Cerebellum (tissue), 4 donors: ENCODE measurements at places on chromosomes 2 and 18. TPM values are rescaled to one million over a fixed set of nuclear protein-coding genes. Genes with fewer than 3 reads are reported as not detected.

STPG4 gene
- 1.00 TPM for total RNA-seq

NOL4 gene
- total RNA-seq, result 43.4 TPM

ACVR2A gene
- total RNA-seq, result 70.9 TPM

GRCh38 chr2:59561281-59561680 is 992.2 kb downstream of the BCL11A start:
- no peak for DNase-seq

GRCh38 chr2:242085941-242086621 is 216.6 kb downstream of the RTP5 start:
- no peak for DNase-seq

UGT1A1 gene
- total RNA-seq, result not detected

- DNase-seq, result no peak
Observed at GRCh38 chr2:95166065-95166763, 605 bp downstream of the ZNF2 start.

GRCh38 chr2:12304564-12305171 is 412.1 kb upstream of the TRIB2 start:
- DNase-seq, result no peak

DNA sequence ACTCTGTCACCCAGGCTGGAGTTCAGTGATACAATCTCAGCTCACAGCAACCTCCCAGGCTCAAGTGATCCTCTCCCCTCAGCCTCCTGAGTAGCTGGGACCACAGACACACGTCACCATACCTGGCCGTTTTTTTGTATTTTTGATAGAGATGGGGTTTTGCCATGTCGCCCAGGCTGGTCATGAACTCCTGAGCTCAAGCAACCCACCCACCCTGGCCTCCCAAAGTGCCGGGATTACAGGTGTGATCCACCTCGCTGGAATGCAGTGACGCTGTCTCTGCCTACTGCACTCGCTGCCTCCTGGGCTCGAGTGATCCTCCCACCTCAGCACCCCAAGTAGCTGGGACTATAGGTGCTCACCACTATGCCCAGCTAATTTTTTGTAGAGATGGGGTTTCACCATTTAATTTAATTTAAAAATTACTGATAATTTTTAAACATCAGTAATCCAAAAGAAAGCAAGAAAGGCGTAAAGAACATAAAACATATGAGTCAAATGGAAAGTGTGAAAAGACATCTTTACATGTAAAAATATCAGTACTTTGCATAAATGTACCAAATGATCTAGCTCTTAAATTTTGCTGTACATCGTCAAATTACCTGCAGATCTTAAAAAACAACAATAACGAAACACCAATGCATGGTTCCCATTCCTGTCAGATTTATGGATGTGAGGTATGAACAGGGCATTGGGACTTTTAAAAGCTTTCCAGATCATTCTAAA is 2.8 kb upstream of the ZNF236 start:
- DNase-seq, result no peak

GRCh38 chr2:100632759-100633158 is 70.0 kb downstream of the PDCL3 start:
- no peak for DNase-seq

DNA sequence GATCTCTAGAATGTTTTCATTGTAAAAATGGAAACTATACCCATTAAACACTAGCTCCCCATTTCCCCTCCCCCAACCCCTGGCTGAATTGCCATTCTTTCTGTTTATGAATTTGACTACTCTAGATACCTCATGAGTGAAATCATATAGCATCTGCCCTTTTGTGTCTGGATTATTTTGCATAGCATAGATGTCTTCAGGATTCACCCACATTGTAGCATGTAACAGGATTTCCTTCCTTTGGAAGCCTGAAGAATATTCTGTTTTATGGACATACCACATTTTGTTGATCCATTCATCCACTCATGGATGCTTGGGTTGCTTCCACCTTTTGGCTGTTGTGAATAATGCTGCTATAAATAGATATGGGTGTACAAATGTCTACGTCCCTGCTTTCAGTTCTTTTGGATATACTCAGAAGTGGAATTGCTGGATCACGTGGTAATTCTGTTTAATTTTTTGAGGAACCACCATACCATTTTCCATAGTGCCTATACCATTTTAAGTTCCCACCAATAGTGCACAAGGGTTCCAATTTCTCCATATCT is 7.7 kb upstream of the ASB1 start:
- DNase-seq, result no peak

CNRIP1 gene
- 39.8 TPM for total RNA-seq
